ENCODE measurements at places on chromosomes 5 and 9.
A peak's percentile ranks its signal among the peaks of the same experiment; 100 is the strongest.

- no peak for DNase-seq
Observed at GRCh38 chr9:31034311-31034710, 1350.1 kb upstream of the ACO1 start.

GRCh38 chr9:92663126-92663525 lies 6.8 kb downstream of the IPPK start:
- DNase-seq, result no peak

GRCh38 chr5:30499402-30499801 lies 694.1 kb upstream of the CDH6 start:
- DNase-seq, result no peak

- no peak for DNase-seq
Observed at GRCh38 chr9:121778252-121779225, 127.1 kb downstream of the DAB2IP start.

- no peak for DNase-seq
Observed at GRCh38 chr5:172670444-172670843, 29.4 kb downstream of the NEURL1B start.

GRCh38 chr9:20408513-20408912 lies 213.8 kb downstream of the MLLT3 start:
- no peak for DNase-seq

- no peak for DNase-seq
Observed at GRCh38 chr9:115403753-115404152, 285.8 kb upstream of the TNC start.

DNA sequence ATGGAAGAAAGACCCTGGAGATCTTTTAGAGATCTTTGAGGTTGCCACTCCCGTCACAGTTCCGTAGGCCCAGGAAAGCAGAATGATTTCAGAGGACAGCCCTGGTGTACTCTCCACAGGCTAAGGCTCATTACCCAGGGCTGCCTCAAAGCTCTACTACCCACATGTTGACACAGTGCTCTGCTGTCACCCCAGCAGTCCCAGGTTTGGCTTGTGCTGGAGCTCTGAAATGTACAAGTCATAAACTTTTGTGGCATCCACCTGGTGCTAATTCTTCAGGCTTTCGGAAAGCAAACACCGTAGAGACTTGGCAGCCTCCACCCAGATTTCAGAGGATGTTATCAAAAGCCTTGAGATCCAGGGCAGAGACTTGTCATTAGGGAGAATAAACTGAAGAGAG lies 136.5 kb downstream of the MTRR start:
- DNase-seq, result no peak

- DNase-seq, result no peak
Observed at GRCh38 chr5:142871363-142872193, 101.4 kb downstream of the ARHGAP26 start.

DNA sequence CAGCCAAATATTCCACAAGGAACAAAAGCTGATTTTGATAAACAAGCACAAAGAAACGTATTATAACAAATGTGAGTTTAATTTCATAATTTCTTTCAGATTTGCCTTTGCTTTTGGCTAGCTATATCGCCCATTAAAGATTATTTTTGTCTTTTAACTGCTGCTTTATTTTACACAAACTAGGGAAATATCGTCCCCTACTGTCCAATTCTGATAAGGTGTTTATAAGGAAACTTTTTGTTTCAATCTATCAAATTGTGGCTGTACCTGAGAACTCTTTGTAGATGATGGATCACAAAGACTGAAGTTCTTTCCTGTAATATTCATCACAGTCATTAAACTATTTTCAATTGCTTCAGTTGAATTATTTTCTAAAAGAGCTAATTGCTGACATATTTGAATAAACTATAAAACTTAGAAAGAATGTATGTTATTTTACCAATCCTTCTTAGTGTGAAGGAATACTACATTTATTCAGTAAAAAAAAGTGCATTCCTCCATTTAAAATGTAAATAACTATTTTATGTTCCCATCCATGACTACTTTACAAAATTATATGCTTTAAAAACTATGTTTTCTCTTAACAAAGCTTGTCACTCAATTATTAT lies 431.3 kb upstream of the ITGA1 start:
- no peak for DNase-seq

DNA sequence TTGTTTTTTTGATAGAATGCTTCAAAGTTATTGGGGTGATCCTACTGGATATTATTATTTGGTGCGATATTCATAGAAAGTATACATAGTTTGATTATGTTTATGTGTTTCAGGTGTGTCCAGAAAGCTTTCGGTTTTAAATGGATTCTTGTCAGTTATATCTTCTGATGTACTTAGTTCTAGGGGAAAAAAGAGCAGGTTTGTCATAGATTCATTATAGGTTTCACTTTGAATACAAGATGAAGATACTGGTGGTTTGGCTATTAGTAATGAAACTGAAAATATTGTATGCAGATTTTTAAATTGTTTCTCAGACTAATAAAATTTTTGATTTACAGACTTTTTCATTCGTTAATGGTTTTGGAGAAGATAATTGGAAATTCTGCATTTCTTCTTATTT lies 98.9 kb downstream of the MAN2A1 start:
- no peak for DNase-seq

DNA sequence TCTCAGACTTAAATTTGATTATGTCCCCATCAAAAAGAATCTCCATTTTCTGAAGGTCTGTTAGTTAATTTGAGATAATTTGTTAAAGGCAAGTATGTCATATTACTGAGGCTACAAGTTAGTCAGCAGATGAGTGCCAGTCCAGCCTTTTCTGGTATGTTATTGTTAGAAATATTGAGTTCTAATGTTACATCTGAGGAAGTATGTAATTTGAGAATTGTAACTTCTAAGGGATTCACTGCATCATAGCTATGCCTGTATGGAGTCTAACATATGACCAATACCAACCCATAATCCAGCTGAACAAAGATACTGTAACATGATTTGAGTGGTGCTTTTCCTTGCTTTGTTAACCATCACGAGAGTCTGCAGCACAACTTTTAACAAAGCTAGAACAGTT lies 13.9 kb downstream of the SLC23A1 start:
- no peak for DNase-seq

GRCh38 chr5:142817949-142818431 lies 47.8 kb downstream of the ARHGAP26 start:
- DNase-seq, result no peak

GRCh38 chr5:113520429-113520828 lies 6.9 kb downstream of the YTHDC2 start:
- DNase-seq, result no peak

DNA sequence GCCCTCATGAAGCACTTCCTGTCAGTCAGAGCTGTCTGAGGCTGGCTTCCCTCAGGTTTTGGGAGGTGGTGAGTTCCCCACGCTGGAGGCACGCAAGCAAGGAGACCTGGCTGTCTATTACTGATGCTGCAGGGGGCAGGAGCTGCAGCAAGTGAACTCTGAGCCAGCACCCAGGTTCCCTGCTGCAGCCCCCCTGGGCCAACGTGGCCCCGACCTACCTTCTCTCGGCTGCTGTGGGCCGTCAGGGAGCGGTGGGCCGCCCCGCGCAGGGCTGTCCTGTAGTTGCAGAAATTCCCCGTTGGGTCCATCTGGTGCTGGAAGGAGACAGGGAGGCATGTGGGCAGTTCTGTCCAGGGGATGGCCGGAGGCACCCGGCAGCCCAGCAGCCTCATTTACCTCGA lies 46.8 kb upstream of the RNF130 start:
- no peak for DNase-seq

DNA sequence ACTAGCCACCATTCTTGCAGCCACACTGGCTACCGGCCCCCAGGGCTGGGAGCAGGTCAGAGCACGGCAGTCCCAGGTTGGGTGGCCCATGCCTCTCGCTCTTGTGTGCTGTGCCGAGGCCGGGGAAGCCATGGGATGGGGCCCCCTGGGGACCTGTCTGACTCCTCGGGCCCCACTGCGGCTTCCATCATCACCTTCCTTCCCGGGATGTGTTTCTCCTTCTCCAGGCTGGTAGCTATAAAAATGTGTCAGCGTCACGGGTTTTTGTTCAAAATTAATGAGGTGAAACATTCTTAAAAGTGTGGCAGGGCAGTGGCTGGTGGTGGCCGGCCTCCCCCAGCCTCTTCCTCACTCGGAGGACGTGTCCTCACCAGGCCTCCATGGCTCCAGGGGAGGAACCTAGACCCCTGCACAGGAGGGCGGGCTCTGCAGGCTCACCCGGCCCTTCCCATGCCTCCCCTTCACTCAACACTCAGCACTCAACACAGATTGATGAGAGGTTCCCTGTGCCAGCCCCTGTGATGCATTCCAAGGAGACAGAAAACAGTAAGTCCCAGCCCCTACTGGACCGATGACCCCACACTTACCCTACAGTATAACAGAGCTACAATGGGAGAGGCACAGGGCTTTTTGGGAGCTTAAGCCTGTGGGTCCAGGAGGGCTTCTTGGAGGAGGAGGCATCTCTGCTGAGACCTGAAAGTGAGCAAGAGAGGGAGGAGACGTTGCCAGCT lies 43.2 kb downstream of the PTGES start:
- no peak for DNase-seq

- DNase-seq, result no peak
Observed at GRCh38 chr9:19699756-19700155, 89.1 kb downstream of the SLC24A2 start.

DNA sequence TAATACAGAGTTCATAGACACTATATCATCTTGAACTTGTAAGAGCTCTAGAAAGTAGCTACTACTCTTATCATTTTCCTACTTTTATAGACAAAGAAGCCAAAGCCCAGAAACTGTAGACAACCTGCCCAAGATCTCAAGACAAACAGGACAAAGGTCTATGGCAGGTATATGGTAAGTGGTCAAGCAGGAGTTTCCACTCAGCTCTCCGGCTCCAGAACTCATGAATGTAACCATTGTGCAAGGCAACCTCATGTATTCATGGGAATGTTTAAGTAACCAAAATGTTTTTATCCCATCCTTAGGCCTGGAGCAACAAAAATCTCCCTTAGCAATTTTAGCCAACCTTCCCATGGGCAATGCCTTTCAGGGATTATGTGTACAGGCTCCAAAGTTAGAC lies 163.4 kb upstream of the PUM3 start:
- no peak for DNase-seq

GRCh38 chr9:96408409-96409280 lies 9.5 kb downstream of the ZNF367 start:
- DNase-seq, result no peak

GRCh38 chr5:157911568-157911967 lies 52.6 kb upstream of the CLINT1 start:
- no peak for DNase-seq

DNA sequence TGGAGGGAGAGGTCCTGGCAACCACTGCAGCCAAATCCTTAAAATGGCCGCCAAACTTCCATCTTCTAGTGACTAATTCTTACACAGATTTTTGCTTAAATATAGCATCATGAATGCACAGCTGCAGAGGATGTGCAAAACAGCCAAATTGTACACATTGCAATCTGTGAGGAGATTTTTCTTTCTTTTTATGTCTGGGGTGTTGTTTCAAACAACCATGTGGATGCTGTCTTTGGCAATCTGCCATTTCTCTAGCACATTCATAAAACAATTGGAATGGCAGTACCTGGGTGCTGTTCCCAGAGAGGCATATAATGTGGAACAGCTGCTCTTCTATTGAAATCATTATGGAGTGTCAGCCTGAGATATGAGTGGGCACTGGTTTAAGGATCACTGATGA lies 1082.9 kb upstream of the SEMA6A start:
- no peak for DNase-seq

- no peak for DNase-seq
Observed at GRCh38 chr5:35876922-35877321, 20.2 kb downstream of the IL7R start.

DNA sequence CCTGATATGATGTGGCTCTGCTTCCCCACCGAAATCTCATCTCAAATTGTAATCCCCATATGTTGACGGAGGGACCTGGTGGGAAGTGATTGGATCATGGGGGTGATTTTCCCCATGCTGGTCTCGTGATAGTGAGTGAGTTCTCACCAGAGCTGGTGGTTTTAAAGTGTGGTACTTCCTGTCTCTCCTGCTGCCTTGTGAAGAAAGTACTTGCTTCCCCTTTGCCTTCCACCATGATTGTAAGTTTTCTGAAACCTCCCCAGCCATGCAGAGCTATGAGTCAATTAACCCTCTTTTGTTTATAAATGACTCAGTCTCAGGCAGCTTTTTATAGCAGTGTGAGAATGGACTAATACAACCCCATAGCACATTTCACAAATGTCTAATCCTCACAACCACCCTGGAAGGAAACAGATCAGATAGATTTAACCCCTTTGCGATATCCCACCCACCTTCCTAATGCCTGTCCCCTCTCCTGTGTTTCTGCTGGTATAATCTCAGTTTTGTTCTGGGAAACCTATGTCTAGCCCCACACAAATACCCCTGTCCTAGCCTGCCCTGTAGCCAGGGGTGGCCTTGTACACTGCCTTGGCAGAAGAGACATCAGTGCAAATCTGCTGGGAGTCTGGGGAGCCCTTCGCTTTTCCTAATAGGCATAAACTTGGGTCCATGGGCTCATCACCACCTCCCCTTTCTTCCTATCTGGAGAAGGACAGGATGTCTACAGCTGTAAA lies 157.0 kb upstream of the RAI14 start:
- no peak for DNase-seq

- no peak for DNase-seq
Observed at GRCh38 chr5:67183859-67184258, 12.7 kb downstream of the CD180 start.

- DNase-seq, result no peak
Observed at GRCh38 chr5:150605546-150605945, 34.9 kb upstream of the SYNPO start.

- DNase-seq, result peak; percentile 68
Observed at GRCh38 chr5:172436078-172436878, 18.0 kb downstream of the SH3PXD2B start.

DNA sequence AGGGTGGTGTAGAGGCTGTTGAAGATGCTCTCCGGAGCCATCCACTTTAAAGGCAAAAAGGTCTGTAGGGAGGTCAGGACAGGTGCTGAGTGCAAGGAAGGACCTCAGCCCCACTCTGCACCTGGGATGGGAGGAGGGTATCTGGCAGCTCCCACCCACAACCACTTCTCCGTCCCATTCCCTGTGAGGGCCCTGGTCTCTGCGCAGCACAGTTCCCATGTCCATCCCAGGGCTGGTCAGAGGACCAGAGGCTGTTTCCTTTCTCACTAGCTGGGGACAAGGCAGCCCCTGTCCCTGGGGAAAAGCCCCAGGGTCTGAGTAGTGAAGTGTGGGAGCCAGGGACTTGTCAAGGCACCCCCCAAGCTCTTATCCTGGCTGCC lies 33.7 kb upstream of the CSF1R start:
- DNase-seq, result peak; percentile 51

DNA sequence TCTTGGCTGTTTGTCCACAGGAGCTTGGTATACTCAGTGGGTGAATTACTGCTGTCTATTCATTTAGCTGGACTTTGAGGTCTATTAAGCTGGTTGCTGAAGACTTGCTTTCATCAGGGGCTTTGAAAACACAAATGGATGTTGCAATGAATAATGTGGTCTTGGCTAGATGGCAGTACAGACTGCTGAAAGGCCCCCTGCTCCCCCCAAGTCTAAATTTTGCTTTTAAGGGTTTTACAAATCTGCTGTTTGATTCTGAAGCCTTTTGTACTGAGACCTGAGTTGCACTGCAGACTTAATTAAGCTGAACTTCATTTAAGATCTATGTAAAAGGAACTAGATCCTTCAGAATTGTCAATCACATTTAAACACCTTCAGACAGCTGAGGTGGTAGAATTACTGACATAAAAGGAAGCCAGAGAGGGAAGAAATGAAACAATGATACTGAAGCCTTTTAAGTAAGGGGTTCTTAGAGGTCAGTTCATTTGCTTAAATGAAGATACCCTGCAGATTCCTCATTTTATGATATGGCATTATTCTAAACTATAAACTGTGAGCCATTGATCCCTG lies 37.3 kb downstream of the KCTD16 start:
- no peak for DNase-seq
